ENCODE measurements at places on chromosomes 11 and 22. TPM values are rescaled to one million over a fixed set of nuclear protein-coding genes. Genes with fewer than 3 reads are reported as not detected.
A peak's percentile ranks its signal among the peaks of the same experiment; 100 is the strongest.

- DNase-seq = no peak
Measured at GRCh38 chr11:47918370-47918690, 62.0 kb upstream of the PTPRJ start.

- DNase-seq = no peak
Measured at GRCh38 chr11:15276621-15277020, 161.9 kb downstream of the INSC start.

DNA sequence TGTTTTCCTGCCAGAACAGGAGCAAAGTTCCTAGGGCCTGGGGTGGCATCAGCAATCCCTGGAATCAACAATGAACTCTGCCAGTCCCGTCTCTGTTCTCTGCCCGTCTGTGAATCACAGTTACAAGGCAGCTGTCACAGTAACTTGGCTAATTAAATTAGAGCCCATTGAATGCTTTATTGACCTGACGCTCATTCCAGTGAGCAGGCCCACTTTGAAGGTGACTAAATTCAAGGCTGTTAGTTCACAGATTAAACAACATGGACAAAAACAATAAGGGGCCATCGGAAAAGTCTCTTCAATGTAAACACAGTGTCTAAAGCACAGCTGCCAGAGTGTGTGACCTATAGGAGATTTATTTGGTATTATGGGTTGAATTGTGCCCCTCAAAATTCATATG lies 17.7 kb upstream of the TMPRSS5 start:
- DNase-seq = no peak

GRCh38 chr11:128868841-128869671 lies 2.0 kb upstream of the KCNJ1 start:
- DNase-seq = peak; percentile 61

DNA sequence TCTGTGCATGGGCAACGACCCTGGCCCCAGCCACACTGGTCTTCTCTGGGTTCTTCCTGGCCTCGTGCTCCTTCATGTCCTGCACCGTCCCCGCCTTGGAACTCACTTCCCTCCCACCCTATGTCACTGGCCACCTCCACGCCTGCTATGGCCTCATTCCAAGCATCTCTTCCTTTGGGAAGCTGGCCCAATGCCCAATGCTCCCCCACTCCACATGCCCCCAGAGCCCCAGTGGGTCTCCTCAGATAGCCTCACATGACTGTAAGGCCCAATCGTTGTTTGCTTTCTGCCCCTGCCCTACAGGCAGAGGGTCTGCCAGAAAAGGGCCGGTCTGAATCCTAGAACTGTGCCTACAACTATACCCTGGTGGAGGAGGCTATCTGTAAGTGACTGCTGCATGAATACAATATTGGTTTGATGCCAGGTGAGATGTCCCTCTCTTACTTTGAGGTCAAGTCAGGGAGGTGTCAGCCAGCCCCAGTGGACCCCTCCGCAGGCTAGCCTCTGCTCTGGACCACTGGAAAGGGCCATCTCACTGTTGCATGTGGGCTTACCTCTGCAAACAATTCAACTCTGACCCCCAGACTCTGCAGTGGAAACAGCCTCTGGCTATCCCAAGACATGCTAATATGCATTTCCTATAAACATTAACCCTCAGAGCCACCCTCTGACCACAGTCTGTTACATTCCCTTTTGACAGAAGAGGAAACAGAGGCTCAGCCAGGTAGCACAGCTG lies 2.1 kb upstream of the GNAZ start:
- no peak for DNase-seq

DNA sequence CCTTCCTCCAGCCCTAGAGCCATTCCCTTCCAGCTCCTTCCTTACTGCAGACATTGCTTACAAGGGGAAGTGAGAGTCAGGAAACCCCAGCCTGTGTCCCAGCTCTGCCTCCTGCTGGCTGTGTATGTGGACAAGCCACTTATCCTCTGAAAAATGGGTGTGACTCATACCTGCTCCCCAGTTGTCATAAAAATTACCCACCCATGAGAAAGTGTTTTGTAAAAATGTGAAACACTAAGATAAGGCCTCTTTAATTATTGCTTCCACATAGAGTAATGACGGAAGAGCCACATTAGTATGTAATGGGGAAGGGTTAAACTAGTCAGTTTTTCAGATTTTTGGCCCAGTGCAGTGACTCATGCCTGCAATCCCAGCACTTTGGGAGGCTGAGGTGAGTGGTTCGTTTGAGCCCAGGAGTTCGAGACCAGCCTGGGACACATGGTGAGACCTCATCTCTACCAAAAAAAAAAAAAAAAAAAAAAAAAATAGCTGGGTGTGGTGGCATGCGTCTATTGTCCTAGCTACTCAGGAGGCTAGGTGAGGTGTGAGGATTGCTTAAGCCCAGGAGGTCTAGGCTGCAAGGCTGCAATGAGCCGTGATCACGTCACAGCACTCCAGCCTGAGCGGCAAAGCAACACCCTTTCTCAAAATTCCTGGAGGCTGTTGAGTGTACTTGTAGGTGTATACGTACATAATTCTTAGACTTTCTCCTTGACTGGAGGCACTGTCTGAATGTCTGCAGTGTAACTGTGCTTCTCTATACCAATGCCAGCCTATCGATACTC lies 84.9 kb downstream of the CTTN start:
- DNase-seq = no peak

DNA sequence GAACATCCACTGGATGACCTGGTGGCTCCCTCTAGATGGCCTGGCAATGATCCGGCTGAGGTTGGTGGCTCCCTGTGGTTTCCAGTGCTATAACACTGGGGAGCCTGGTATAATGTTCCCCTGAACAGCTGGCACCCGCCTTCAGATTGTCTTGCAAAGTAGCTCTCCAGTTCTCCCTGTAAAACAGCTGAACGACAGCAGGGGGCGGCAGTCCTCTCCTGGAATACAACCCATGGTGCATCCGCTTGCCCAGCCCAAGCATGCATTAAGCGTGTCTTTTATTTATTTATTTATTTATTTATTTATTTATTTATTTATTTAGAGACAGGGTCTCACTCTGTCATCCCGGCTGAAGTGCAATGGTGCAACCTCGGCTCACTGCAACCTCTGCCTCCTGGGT lies 258.9 kb downstream of the BUD13 start:
- DNase-seq = peak; percentile 52

DNA sequence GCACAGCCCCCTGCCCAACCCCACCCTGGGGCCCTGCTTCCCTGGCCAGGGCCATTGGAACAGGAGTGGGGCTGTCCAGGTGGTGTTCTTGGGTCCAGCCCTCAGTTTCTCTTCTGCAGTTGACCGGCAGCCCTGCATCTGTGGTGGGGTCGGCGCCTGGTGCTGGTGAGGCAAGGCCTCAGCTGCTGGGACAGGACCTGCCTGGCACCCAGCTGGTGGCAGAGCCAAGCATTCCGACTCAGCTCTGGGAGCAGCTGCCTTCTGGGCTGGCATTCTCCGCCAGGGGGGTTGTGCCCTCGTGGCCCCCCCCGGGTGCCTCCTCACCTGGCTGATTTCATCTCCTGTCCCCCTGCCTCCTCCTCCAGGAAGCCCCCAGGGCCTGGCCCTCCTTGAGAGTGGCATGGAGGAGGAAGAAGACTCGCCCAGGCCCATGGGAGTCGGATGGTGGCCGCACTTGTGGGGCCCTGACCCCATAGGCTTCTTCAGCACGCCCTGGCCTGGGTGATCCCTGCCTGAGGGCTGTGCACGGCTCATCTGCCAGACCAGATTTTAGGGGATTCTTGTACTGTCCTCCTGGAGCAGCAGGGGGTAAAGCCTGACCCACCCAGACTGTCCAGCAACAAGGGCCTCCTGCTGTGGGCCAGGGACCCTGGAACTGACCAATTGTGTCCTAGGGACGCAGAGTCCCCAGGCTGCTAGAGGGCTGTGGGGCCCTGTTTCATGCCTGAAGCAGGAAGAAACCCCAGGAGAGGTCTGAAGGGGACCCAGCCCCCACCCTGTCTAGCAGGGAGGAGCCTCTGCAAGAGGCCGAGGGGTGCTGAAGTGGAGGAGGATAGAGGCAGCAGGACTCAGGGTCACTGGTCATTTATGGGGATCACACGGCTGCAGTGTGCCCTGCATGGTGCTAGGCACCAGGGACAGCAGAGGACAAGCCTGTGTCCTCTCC lies 11.6 kb downstream of the CD81 start:
- no peak for DNase-seq

DNA sequence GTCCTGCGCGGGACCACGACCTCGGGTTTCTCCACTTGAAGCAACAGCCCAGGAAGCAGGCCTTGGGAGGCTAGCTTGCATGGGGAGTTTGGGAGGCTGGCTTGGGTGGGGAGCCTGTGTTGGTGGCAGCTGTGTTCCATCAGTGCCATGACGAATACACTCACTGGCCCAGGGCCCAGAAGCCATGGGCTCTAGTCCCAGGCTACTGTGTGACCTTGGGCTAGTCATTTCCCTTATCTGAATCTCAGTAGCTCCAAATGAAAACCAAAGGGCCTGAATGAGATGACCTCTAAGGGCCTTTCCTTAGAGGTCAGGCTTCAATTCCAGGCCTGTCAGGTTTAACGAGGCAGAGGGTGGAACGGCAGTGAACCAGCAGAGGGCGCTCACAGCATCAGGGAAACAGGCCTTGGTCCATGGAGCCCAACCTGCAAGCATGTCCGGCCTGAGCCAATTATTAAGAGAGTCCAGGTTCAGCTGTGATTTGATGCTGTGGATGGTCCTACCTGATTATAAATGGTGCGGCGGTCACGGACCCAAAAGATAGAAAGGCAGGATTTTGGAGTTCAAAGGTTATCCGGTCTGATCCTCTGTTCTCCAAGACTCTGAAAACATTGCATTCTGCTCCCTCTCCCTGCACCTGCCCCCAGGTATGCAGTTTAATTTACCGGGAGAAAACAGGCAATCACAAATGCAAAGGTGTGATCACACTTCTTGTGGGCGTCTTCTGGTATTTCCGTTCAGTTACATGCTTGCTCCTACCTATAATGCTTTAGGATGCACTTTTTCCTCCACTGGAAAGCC lies 15.9 kb downstream of the PTPN5 start:
- DNase-seq = peak; percentile 89

DNA sequence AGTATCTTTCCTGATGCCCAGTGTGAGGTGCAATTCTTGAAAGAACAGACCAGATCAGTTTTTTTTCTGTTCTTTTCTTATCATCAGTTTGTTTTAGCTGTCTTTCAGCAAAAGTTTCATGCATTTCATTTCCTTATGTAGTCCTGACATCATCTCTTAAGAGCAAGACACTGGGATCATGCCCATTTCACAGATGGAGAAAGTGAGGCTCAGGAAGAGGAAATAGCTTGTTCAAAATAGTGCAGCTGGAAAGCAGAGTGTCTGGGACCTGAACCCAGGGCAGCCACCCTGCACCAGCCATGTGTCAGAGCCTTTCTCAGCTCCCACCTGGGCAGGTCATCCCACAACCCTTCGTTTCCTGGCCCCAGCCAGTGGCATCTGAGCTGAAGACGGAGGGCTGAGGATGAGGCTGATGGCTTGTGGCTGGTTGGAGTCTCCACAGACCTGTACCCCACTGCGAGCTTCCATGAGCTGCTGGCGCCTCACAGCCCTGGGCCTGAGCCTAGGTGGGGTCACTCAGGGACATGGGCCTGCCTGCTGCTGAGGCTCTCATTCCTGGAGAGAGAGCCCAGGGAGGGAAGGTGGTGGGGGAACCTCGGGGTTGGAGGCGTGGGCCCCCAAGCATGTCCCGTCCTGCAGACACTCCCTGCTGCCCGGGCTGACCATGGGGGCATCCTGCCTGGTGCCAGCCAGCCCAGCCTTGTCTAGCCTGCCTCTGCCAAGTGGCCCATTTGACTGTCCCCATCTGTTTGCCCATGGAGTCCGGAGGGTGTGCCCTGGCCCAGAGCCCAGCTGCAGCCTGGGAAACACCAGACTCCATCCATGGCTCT lies 61.8 kb downstream of the SMIM38 start:
- DNase-seq = no peak

GRCh38 chr11:8087185-8087584 lies 6.2 kb downstream of the TUB start:
- no peak for DNase-seq

- no peak for DNase-seq
Measured at GRCh38 chr11:108584973-108585372, 8.6 kb downstream of the EXPH5 start.

PRODH gene
- total RNA-seq = not detected

C11orf58 gene
- 133 TPM for total RNA-seq

CFAP68 gene
- 39.1 TPM for total RNA-seq

MTFP1 gene
- 93.8 TPM for total RNA-seq

SLC22A25 gene
- not detected for total RNA-seq

UPK3A gene
- not detected for total RNA-seq

KRTAP5-11 gene
- total RNA-seq = not detected

TMEM135 gene
- total RNA-seq = 24.7 TPM

DTX4 gene
- total RNA-seq = 0.29 TPM

BEST1 gene
- total RNA-seq = 0.83 TPM
